ENCODE measurements at places on chromosomes 4 and X.

GRCh38 chrX:121150217-121150616 is 102.8 kb downstream of the GLUD2 start:
- DNase-seq = no peak

GRCh38 chr4:107094976-107095375 is 58.9 kb upstream of the DKK2 start:
- DNase-seq = no peak

DNA sequence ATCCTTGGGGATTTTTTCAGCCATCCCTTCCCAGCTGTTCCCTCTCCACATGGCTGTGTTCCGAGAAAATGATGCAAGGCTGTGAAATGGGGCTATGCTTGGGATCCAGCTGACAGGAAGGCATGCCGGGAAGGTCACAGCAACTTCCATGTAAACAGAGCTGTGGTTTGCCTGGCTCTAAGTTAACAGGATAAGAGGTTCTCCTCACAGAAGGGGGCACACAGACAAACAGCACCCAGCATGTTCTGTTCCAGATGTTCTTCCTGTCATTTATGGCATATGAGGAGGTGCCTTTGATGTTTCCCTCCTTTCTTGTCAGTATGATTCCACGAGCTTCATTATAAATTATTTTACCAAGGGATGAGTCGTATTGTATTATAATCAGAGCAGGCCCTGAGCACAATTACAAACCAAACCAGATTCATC is 220.7 kb downstream of the ANTXR2 start:
- no peak for DNase-seq

DNA sequence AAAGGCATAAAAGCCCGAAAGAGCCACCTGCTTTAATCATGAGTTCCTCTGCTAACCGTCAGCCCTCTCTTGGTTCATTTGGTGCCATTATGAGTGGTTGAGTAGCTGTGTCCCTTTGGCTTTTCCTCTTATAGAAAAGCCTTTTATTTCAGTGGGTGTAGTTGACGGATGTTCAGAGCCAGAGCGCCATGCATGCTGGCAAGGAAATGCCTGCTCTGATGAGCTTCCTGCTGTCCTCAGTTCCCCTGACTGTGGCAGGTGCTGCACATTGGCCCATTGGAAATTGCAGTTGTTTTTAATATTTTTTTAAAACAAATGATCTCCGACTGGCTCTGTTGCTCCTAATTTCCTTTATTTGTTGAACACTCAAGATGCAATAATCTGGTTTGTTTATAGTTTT is 77.3 kb upstream of the LIMCH1 start:
- DNase-seq = no peak

GRCh38 chr4:87087015-87087414 is 133.4 kb downstream of the KLHL8 start:
- no peak for DNase-seq

DNA sequence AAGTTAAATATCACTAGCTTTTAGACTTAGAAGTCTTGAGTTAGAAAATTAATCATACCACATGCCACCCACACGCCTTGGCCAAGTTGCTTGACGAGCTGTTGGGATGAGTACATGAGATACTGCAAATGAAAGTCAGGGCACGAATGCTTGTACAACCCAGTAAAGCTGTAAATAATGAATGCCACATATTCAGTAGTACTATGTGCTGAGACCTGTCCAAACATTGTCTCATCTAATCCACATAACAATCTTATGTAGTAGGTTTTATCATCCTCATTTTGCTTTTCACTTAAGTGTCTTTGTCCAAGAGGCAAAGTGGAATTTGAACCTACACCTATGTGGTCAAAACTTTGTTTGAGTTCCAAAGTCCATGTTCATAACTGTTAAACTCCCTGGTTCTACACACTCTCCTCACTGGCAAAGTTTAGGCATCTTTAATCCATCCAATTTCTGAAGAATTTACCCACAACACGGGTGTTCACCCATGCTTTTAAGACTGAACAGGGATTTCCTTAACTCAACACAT is 74.1 kb downstream of the LDB2 start:
- DNase-seq = no peak

DNA sequence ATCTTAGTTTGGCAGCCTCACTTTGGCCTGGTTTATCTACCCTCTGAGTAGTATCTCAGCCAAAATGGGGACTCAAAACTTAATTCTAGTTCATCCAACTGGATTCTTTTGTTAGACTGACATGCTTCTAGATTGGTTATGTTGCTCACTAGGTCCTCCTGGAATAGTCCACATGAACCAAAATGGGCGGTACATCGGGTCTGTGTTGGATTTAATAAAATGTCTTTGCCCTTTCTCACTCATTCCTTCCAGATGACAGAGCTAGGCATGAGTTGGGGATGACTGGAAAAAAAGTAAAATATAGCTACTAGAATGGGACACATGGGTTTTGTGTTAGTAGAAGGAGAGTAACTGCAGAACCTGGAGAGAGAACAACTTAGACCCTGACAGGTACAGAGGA is 247.9 kb downstream of the CCSER1 start:
- DNase-seq = no peak

- DNase-seq = no peak
These were observed 11.5 kb downstream of the NDP start for GRCh38 chrX:43961699-43962098.

DNA sequence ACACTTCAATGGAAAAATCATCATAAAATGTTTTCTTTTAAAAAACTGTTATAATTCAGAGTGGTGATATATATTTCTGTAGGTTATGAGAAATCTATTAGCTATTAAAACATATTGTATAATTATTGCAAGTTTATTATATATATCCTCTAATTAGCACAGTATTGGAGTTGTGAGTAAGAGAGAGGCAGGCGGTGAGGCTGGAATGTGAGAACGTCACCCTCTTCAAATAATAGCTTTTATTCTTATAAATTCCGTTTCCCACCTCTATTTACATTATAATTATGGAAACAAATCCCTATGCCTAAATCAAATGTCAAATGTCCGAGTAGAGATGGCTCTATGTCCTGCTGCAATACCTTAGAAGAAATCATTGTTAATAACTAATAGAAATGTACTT is 292.9 kb downstream of the ADGRL3 start:
- no peak for DNase-seq

DNA sequence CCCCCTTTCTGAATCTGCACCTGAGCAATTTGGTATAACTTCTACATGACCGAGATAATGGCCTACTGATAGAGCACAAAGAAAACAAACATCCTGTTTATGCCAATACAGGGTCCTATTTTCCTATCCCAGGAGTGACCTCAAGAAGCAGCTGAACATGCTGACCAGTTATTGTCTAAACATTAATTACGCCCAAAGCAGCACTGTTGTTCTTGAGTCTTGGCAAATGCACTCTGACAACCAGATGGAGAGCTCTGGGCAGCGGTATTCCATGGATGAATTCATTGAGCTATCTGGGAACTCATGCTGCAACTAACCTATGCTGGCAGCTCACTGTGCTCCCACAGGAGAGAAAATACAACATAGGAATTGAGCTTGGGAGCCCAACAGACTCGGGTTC is 52.6 kb downstream of the PCYT1B start:
- no peak for DNase-seq

DNA sequence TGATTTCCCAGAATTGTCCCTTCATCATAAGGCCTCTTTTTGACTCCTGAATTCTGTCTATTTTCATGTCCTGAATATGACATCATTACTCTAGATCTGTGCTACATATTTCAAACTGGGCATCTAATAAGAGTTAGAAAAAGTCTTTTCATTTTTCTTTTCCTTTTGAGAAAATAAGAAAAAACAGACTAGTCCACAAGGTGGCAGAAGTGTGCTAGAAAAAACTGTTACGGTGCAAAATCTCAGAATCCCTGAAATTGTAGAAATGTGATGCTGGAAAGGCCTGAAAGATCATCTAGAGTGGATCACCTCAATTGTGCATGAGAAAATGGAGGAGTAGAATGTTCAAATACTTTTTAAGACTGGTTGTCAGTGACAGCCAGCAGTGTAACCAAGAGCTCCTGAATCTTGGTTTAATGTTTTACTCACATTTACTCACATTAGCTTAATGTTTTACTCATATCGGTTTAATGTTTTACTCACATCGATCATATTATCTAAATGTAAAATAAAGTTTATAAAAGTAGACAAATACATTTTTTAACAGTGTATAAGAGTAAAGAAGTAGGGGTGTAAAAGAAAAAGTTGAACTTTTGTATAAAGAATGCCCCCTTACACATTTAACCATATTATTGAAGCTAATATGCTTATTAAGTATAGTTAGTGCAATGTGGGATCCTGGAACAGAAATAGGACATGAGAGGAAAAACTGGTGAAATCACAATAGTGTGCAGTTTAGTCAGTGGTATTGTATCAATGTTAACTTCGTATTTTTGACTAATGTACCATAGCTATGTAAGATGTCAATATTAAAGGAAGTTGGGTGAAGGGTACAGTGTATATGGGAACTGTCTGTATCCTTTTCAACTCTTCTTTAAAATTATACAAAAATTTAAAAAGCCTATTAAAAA is 15.2 kb downstream of the ASB11 start:
- DNase-seq = no peak

- DNase-seq = no peak
These were observed 455.0 kb downstream of the STIM2 start for GRCh38 chr4:27315625-27316024.

DNA sequence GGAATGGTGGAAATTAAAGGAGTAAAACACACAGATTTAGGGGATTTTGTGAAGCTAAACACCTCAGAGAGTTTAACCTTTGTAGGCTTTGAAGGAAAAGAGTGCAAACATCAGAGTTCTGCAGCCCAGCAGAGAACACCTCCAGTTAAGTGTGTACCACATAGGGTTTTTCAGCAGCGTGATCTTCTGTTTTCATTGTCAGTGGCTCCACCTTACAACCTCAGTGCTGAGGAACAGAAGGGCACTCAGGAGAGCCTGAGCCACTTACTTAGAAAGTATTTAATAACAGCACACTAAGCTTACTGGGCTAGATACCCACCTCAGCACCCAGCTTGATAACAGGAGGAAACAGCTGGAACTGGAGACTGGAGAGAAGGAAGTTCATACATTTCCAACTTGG is 2.0 kb upstream of the FBXW7 start:
- DNase-seq = no peak

DNA sequence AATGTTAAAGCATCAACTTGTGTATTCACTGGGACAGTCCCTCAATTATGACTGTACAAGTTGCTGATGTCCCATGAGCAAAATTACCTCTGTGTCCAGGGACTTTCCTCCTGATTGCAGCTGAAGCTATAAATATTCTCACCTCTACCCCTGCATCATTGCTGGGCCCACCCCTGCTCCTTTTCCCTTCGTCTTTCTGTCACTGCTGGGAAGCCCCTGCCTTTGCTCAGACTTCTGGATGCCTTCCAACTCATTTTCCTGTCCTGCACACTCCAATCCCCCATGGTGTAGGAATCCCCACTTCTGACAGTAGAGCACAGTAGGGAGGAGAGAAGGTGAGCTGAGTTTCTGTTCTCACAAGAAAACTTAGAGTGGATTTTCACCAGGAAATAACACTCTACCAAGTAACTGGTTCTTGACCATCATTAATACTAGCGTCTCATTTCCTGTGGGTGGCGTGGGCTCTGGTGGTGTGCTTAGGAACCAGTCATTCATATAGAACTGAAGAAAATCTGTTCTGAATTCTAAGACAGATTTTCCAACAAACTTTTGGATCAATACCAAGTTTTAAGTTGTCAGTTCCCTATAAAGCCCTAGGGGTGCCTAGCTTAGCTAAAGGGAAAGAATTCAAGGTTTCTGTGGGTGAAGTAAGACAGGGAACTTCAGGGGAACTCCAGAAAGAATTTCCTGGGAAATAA is 136.2 kb upstream of the MED14 start:
- no peak for DNase-seq

DNA sequence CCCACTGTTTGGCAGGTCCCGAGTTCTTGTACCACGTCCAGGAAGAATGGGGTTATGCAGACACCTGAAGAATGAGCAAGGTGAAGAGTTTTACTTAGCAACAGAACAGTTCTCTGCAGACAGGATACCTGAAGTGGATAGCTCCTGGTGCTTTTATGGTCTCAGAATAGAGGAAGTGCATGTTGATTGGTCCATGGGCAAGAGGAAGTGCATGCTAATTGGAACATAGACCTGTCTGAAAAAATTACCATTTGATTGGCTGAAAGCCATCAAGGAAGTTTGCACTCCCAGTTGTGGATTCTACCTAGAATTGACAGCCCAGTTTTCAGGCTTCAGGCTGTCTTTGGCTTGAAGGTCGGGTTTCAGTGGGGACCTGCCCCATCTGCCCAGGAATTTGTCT is 887.5 kb downstream of the FAT4 start:
- DNase-seq = no peak

Measured in stimulated activated CD8-positive, alpha-beta memory T cell treated with anti-CD3 and anti-CD28 coated beads, Interleukin-15, amount 100 ng/mL, for 1 hour (primary cell).